ENCODE measurements at places on chromosomes 2 and 18.

DNA sequence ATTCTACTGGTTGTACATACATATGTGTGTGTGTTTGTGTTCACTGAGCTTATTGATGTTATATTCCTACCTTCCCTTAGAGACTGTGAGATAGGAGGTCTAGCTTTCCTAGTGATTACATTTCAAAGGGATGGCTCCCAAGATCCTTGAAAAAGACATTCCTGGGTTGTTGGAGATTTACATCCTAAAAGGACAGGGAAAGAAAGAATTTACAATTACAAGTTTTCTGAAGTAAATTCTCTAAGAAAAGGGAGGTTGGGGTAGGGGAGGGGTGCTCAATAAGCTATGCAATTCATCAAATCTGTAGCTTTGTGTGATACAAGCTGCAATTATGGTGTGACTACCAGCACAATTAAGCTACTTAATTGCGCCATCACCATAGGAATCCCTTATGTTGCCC is 284.3 kb downstream of the NUP35 start:
- DNase-seq, result no peak

GRCh38 chr2:97095661-97096060 is 979 bp upstream of the FAHD2B start:
- no peak for DNase-seq

- no peak for DNase-seq
Observed at GRCh38 chr2:71671895-71672825, 218.8 kb downstream of the DYSF start.

DNA sequence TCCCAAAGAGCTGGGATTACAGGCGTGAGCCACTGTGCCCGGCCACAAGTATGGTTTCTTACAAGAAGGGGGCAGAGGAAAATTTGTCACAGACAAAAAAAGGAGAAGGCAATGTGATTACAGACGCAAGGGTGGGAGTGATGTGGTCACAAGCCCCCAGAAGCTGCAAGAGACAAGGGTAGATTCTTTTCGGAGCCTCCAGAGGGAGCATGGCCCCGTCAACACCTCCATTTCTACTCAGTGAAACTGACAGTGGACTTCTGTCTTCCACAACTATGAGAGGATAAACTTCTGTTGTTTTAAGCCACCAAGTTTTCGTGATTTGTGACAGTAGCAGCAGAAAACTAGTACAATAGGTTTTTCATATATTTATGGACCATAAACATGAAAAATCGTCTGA is 2.1 kb upstream of the TCF7L1 start:
- no peak for DNase-seq

DNA sequence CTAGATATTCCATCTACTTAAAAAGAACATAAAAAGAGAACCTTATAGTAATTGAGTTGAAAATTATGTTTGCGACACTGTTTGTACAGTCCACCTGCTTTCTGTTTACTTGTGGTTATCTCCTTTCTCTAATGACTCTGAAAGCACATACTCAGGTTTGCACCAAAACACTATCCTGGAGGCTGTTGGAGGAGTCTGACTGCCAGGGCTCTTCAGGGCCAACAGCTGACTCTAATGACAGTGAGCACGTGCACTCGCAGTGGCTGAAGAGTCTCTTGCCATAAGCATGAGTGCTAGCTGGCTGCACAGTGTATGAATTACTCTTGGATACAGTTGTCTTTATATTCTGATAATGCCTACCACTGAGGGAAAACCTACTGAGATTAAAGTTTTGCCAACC is 16.7 kb upstream of the GLS start:
- no peak for DNase-seq

GRCh38 chr18:79868168-79868784 is 70.5 kb downstream of the KCNG2 start:
- no peak for DNase-seq

GRCh38 chr2:112881217-112881985 is 29.6 kb upstream of the IL37 start:
- no peak for DNase-seq

DNA sequence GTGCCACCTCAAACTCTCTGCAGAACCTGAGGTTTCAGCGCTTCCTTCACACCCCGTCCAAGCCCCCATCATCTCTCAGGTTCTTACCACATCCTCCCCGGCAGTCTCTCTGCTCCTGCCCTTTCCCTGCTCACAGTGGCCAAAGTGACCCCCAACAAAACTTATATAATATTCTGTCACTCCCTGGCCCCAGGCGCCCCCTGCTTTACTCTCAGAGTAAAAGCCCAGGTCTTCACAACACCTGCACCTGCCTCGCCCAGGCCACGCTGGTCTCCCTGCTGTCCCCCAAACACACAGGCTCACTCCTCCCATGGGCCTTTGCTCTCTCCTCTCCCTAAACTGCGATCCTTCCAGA is 6.4 kb downstream of the ITGB1BP1 start:
- no peak for DNase-seq

- DNase-seq, result no peak
Observed at GRCh38 chr2:155651851-155652250, 680.7 kb downstream of the NR4A2 start.

GRCh38 chr18:74598350-74599001 is 806 bp downstream of the ZNF407 start:
- peak; percentile 50 for DNase-seq

DNA sequence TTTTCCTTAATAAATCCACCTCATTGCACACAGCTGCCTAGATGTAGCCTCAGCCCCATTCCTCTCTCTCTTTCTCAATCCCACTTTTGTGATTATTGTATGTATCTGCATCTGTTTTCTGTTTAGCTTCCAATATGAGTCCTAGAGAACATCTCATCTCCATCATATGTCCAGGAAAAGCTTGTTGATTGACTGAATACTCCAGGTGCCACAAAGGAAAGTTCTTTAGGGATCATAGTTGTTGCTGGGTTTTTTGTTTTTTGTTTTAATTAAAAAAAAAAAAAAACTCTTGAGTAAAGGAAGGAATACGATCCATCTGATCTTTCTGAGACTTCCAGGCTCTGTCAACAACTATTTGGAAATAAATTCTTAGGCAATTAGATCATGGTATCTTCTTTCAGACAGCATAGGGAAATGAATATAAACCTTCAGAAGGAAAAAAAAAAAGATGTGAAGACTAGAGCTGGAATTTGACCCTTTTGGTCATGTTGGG is 42.5 kb downstream of the KIAA2012 start:
- DNase-seq, result no peak

DNA sequence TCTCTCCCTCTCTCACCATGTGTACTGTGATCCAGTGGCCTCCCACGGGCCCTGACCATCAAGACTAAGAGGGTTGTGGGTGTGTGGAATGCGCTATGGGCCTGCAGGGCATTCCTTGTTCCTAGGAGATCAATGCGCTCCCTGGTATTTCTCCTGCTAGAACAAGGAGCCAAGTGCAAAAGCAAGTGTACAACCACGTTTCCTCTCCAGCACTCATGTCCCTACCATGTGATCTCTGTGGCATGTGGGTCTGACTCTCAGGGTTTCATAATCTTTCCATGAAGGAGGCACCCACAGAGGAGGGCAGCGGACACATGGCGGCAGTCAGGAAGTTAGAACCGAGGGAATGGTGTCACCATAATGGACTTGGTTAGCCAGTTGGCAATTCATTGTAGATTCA is 91.4 kb downstream of the MAPK4 start:
- no peak for DNase-seq

DNA sequence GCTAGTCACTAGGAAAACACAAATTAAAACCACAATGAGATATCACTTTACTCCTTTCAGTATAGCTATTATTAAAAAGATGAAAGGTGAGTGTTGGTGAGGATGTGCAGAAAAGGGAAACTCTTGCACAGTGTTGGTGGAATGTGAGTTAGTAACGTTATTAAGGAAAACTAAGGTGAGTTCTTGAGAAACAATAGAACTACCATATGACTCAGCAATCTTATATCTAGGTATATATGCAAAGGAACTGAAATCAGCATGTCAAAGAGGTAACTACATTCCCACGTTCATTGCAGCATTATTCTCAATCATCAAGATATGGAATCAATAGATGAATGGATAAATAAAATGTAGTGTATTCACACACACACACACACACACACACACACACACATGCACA is 117.3 kb upstream of the HNMT start:
- DNase-seq, result no peak

- DNase-seq, result no peak
Observed at GRCh38 chr18:79566771-79567431, 112.7 kb upstream of the CTDP1 start.

DNA sequence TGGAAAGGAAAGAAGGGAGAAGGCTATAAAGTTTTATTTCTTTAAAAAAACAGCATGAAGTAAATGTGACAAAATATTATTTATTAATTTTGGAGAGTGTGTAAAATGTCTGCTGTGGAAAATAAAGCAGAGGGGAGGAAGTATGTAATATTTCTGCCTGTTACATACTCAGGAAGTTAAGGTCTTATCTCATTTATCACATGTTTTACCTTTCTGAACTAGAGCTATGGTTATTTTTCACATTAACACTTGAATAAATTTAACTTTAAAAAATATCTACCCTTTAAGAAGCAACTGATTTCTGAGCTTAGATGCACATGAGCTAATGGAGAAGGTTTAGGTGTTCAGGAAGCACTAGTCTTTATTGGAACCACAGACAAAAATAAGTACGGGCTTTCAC is 148.3 kb downstream of the GRB14 start:
- DNase-seq, result no peak

GRCh38 chr2:53964257-53964952 is 6.4 kb downstream of the PSME4 start:
- no peak for DNase-seq

DNA sequence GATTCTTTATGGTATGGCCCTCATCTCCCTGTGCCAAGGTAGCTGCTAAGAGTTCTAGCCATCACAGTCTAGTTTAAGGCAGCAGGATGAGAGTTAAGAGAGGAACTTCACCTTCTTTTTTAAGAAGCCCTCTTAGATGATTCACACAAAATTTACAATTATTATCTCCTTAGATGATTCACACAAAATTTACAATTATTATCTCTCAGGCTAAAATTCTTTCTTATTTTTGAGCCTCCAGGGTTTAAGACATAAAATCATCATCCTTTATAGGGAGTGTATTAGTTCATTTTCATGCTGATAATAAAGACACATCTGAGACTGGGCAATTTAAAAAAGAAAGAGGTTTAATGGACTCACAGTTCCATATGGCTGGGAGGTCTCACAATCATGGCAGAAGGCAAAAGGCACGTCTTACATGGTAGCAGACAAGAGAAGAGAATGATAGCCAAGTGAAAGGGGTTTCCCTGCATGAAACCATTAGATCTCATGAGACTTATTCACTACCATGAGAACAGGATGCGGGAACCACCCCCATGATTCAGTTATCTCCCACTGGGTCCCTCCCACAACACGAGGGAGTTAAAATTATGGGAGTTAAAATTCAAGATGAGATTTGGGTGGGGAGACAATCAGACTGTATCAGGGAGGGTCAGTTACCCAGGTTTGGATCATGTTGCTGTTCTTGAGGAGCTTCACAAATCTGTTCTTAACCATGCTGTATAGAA is 133.0 kb upstream of the MYO3B start:
- no peak for DNase-seq

DNA sequence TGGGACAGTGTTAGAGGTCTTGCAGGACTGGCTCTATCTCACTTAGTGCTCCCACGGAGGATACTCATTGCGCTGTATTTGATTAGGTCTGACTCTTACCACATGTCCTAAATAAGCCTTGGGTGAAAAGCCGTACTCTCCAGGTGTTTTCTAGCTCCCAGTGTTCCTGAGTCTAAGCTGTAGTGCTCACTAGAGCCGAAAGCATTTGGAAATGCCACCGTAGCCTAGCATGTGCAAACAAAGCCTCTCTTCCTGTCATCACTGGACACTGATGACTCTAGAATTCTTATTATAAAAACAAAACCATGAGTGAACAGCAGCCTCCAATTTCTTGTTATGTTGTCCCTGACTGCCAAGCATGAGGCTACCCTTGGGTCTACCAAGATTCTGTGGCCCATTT is 206.2 kb downstream of the TPGS2 start:
- DNase-seq, result no peak

- DNase-seq, result peak; percentile 5
Observed at GRCh38 chr2:158953926-158954763, 14.3 kb upstream of the TANC1 start.

DNA sequence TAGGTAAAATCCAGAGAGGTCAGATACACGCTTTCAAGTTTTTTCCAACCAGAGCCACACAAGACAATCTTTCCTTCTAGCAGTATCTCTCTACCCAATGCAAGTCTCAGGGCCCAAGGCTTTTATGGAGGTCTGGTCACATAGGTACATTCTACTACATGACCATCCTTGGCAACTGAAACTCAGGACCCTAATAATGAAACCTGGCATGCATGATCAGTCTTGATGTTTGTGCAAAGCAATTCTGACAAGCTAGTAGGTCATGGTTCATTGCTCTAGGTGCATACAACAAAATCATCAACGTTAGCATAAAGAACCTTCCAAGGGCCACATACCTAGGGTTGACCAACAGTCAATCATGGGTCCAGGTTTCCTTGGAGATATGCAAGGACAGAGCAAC is 33.2 kb upstream of the CCDC88A start:
- DNase-seq, result no peak

GRCh38 chr2:151297882-151298281 is 8.4 kb upstream of the NMI start:
- no peak for DNase-seq

- no peak for DNase-seq
Observed at GRCh38 chr2:217091531-217091930, 231.7 kb upstream of the TNP1 start.

DNA sequence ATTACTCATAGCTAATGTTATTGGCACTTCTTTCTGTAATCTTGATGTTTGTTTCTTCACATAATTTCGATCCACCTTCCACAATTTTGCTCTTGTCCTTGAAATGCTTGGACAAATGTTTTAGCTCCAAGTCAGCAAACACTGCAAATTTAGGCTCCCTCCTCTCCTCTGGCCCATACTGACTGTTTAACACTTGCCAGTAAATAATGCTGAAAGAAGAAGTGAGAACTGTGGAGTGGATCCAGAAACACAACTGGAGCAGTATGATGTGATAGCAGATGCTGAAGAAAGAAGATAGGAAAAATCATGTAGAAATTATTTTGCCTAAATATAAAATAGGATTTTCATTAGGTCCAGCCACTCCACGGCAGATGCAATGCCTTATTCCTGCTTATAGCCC is 415.0 kb upstream of the GYPC start:
- no peak for DNase-seq

DNA sequence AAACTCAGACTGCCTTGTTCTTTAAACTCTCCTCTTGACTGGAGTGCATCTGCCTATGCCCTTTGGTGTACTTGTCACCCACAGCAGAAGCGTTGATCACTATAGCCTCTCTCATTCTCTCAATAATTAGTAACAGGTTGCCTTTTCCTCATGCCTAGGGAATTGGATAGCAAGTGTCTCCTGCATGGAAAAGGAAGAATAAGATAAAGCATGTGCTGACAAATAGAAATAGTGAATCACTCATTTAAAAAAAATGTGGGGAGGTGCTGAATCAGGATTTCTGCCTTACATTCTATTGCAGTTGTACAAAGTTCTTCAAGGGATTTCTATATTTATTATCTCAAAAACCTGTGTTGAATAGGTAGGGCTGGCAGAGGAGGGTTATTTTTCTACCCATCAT is 323.0 kb downstream of the TXNL1 start:
- no peak for DNase-seq

- no peak for DNase-seq
Observed at GRCh38 chr2:207770602-207771404, 1.1 kb upstream of the FZD5 start.
